ENCODE measurements at places on chromosomes 5 and 9.

DNA sequence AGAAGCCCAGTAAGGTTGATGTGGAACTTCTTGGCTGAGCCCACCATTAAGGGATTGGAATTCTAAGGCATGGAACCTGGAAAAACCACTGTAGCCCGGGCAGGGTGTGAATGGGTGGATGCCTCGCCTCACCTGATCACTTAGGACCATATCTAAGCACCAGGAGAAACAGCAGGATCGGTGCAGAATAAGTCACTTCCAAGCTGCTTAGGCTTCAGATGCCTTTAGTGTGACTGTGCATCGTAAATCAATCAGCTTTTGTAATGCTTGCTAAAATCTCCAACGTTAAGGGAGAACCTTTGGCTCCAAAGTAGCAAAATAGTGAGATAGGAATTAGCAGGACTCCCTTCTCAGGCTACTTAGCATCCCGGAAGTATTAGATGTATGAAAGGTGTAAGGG is 103.9 kb upstream of the MEGF10 start:
- DNase-seq, result no peak

DNA sequence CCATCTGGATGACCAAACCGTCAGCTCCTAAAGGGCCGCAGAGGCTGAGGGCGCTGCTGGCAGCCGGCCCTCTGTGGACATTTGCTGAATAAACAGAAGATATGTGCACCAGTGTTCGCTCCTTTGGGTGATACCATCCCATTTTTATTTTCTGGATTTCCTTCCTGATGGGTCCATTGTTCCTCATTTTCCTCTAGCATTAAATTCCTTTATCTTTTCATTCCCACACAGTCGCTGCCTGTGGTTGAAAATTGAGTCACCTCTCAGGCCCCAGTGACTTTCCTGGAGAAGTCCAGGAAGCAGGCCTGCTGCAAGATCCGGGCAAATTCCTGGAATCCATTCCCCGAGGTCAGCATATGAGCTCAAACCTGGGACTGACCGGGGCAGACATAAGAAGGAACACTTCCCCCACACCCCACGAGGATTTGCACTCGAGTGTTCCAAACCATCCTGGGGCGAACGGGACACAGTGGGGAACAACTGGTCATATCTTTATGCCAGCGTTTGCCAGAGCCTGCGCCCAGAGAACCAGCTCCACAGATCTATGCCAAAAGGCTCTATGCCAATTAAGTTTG is 86.7 kb upstream of the PCA3 start:
- no peak for DNase-seq

GRCh38 chr9:90659650-90660364 is 17.2 kb upstream of the DIRAS2 start:
- DNase-seq, result no peak

DNA sequence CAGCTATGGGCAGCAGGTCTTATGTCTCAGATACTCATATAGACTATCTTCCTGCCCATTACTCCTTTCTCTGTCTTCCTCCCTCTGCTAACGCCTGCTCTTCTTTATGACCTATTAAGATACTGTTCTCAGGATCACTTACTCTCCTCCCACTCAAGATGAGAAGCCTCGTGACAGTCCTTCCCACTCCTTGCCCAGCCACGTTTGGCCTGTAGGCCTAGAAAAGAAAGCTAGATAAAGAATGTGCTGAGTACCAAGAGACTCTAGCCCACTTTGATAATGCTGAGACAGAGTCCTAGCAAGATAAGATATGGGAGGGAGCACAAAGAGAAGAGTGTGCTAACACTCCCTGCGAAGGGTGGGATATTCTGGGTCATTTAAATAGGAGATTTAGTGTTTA is 6.8 kb upstream of the DENND4C start:
- DNase-seq, result no peak

- DNase-seq, result peak; percentile 15
Observed at GRCh38 chr5:150458802-150459557, 9.4 kb upstream of the RPS14 start.

DNA sequence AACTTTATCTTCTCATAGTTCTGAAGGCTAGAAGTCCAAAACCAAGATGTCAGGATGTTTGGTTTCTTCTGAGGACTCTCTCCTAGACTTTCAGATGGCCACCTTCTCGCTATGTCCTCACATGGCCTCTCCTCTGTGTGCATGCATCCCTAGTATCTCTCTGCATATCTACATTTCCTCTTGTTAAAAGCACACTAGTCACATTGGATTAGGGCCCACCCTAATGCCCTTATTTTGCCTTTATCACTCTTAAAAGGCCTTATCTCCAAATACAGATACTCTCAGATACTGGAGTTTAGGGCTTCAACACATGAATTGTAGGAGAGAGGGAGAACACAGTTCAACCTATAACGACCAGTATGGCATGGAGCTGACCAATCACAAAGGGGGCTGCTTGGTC is 151.7 kb downstream of the PRELID2 start:
- DNase-seq, result no peak

GRCh38 chr9:94245651-94246050 is 13.4 kb upstream of the ZNF169 start:
- no peak for DNase-seq

DNA sequence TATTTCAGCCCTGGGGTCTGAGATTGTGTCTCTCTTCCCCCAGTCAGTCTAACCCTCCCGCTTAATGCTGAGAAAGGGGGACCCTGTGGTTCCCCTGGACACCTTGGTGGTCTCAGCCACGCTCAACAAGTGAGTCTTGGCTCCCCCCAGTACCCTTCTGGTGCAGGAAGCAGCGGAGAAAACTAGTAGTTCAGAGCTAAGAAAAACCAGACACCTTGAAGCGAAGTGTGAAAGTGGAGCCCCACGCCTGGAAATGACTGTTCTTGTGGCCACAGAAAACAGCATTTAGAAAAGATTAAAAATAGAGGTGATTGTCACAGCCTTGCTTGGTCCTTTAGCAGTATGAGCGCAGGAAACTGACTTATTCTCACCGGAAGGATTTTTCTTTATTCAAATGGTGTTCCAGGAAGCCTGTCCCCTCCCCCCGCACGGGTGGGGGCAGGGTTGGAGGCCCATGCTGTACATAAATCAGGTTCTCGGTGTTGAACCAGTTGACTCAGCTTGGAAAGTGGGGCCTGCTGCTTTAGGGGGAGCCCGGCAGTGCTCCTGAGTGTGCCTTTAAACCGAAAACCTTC is 8.1 kb downstream of the ARPC5L start:
- no peak for DNase-seq

- no peak for DNase-seq
Observed at GRCh38 chr5:172849606-172850453, 15.8 kb downstream of the ERGIC1 start.

DNA sequence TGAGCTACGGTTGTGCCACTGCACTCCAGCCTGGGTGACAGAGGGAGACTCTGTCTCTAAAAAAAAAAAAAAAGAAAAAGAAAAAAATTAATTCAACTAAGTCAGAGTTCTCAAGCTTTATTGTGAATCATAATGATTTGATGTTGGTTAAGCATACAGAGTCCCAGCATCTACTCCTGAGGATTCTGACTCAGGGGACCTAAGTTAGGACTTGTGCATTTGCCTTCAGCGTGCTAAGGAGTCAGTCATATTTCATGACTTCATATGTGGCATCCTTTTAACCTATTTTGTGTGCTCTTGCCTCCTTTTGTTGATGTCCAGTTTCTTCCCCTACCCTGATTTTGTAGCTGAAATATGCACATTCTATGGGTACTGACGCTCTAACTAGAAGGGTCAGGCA is 2.9 kb downstream of the MYOZ3 start:
- no peak for DNase-seq

GRCh38 chr5:16754601-16755000 is 137.8 kb upstream of the RETREG1 start:
- DNase-seq, result no peak

- no peak for DNase-seq
Observed at GRCh38 chr5:124880903-124881697, 134.7 kb upstream of the ZNF608 start.
